ENCODE measurements at places on chromosomes 3 and 15. TPM values are rescaled to one million over a fixed set of nuclear protein-coding genes. Genes with fewer than 3 reads are reported as not detected.

DNA sequence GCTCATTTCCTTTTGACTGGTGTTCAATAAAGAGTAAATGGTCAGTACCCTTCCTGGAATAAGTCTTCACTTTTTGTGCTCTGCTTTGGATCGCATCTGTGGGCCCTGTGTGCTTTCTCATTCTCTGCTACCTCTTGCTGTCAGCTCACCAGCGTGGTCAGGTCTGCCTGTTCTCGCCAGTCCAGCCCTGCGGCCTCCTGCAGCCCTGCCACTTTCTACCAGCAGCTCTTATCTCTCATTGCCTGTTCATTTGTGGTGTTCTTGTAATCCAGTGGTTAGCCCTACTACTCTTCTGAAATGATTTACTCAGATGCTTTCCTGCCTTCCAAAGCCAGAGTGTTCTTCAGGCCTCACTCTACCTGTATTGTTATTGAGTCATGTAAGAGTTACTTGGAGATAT is 54.8 kb downstream of the CHCHD6 start:
- no peak overlapping the region for H3K27ac ChIP-seq
- no peak overlapping the region for H3K4me3 ChIP-seq
- no peak for DNase-seq
- no peaks in the 10 kb centered on the region for H3K27me3 ChIP-seq

GRCh38 chr15:37550360-37551024 is 383.9 kb upstream of the TMCO5A start:
- H3K4me3 ChIP-seq: no peak overlapping the region
- no peaks in the 10 kb centered on the region for H3K4me1 ChIP-seq
- DNase-seq: no peak

GRCh38 chr3:98731720-98732285 is 31.3 kb upstream of the ST3GAL6 start:
- DNase-seq: peak; percentile 6
- peaks cover 6% of the 10 kb centered on the region for H3K27me3 ChIP-seq
- no peaks in the 10 kb centered on the region for H3K36me3 ChIP-seq
- H3K27ac ChIP-seq: no peak overlapping the region

DNA sequence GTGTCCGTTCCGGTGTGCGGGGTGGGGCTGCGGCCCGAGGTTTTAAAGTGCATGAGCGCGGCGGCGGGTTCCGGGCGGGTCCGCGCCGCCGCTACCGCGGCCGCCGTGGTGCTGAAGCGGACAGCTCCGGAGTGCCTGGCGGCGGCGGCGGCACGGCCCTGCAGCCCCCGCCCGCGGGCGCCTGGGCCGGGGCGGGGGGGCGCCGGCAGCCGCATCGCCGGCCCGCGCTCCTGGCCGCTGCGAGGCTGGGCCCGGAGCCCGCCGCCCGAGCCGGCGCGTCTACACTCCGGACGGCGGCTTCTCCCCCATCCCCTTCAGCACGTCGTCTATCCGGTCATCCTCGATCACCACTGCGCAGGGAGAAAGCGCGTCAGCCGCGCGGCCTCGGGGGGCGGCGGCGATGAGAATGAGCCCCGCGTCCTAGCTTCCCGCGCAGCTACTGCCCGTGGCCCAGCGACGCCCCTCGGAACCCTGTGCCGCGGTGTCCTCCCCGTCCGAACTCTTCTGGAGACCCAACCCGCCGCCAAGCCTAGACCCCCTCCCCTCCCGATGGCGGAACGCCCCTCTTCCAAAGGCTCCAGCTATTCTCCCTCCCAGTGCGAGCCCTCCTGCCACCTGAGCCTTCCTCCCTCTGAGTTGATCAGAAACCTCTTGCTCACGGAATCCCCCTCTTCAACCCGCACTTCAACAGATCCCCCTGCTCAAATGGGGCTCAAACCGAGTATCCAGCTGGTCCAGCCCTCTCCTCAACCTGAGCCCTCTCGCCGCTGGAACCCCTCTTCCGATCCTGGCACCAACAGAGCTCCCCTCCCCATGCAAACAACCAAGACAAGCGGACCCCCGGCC is 1.3 kb downstream of the CAMK2N2 start:
- no peaks in the 10 kb centered on the region for H3K36me3 ChIP-seq
- H3K4me1 ChIP-seq: peaks cover 20% of the 10 kb centered on the region
- no peaks in the 10 kb centered on the region for H3K27me3 ChIP-seq
- DNase-seq: peak; percentile 40
- peak overlapping the region; percentile 35 for H3K4me3 ChIP-seq

DNA sequence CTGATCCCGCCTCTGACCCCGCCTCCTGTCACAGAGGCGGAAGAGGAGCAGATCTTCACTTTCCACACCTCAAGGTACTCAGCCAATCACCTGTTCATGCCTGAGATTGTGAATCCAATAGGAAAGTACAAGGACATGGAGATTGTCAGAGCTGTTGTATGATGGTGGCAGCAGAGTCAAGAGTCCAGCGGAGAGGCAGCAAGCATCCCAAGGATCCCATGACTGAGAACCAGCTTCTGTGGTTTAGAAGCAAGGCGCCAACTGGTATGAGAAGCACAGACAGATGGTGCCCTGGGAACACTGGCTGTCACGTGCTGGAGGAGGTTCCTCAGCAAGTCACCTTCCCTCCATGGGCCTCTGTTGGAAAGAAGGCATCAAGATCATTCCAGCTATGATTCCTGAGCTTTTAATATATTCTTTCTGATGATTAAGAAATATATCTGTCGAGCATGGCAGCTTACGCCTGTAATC is 93.9 kb downstream of the CPN2 start:
- no peak overlapping the region for H3K27ac ChIP-seq
- peaks cover 6% of the 10 kb centered on the region for H3K4me1 ChIP-seq
- no peak overlapping the region for H3K4me3 ChIP-seq
- H3K36me3 ChIP-seq: no peaks in the 10 kb centered on the region

RLBP1 gene
- not detected for total RNA-seq

GRCh38 chr3:39506863-39507262 is 39.4 kb downstream of the MOBP start:
- no peak for DNase-seq
- H3K36me3 ChIP-seq: no peaks in the 10 kb centered on the region
- H3K27ac ChIP-seq: no peak overlapping the region
- no peaks in the 10 kb centered on the region for H3K27me3 ChIP-seq
- H3K4me1 ChIP-seq: no peaks in the 10 kb centered on the region

DNA sequence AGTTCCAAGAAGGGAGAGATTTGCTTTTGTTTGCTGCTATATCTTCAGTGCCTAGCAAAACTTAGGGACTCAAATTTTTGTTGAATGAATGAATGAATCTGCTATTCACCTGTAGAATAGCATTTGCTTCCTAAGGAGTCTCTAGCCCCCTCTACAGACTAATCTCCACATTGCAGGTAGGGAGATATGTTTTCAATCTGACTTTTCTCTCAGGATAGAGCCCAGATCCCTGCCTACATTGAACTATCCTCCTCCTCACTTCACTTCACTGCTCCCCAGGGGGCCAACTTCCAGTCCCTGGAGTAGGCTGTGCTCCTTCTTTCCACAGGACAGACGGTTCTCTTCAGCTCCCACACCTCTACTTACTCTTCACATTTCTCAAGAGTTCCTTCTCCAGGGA is 81.9 kb upstream of the PTX3 start:
- no peaks in the 10 kb centered on the region for H3K36me3 ChIP-seq
- no peak for DNase-seq
- H3K4me1 ChIP-seq: no peaks in the 10 kb centered on the region

PHLDB2 gene
- total RNA-seq: 0.38 TPM

- H3K27me3 ChIP-seq: no peaks in the 10 kb centered on the region
- no peak within 1 kb of the TSS for H3K27ac ChIP-seq
- DNase-seq: peak; percentile 20
- no peaks in the 10 kb centered on the region for H3K4me1 ChIP-seq
- no peak within 1 kb of the TSS for H3K4me3 ChIP-seq
These were observed at the start of gene FRMD4B for GRCh38 chr3:69385723-69386555. TSS of gene FRMD4B (minus strand) at chr3:69386088. CDS start at chr3:69385989, 99 bp downstream.

SERPINI1 gene
- total RNA-seq: 4.1 TPM

- H3K4me3 ChIP-seq: no peak overlapping the region
- H3K36me3 ChIP-seq: peaks cover 3% of the 10 kb centered on the region
- no peak for DNase-seq
These were observed 42.9 kb downstream of the RLBP1 start for GRCh38 chr15:89178307-89178977.

GRCh38 chr15:86629409-86630356 is 550.0 kb downstream of the AGBL1 start:
- no peaks in the 10 kb centered on the region for H3K27me3 ChIP-seq
- DNase-seq: no peak
- no peak overlapping the region for H3K4me3 ChIP-seq
- no peak overlapping the region for H3K27ac ChIP-seq
- peaks cover 5% of the 10 kb centered on the region for H3K4me1 ChIP-seq

FOXB1 gene
- 0.97 TPM for total RNA-seq

DNA sequence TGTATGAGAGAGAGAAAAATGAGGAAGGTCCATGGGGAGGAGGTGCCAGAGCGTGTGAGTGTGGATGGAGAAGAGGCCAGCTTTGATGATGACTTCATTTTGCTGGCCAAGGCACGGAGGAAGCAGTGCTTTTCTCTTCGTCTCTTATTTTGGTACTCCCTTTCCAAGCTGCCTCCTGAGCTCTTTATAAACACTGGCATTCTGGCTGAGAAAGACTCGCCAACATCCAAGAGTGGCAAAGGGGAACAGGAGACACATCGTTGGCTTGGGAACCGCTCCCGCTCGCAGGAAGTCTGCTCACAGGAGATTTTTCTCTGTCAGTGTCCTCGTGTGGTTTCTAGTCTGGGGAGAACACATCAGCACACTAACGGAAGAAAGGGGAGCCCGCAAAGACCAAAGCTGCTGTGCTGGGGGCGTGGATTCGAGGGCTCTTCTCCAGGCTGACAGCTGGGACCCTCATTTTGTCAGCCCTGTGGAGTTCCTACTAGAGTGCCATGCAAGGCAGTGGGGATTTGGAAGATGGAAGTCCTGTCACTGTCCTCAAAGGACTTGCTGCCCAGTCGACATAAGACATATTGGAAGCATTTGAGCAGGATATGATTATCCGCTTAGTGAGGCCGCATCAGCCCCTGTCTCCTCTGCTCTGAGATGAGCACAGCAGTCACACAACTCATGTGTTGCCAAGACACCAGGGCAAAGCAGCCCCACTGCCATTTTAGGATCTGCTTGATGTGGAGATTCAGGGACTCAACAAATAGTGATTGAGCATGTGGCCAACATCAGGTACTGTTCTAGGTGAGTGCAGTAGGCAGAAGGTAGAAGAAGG is 8.0 kb upstream of the SEMA4B start:
- no peaks in the 10 kb centered on the region for H3K27me3 ChIP-seq
- H3K4me1 ChIP-seq: peaks cover 21% of the 10 kb centered on the region
- DNase-seq: peak; percentile 12
- no peaks in the 10 kb centered on the region for H3K36me3 ChIP-seq

DNA sequence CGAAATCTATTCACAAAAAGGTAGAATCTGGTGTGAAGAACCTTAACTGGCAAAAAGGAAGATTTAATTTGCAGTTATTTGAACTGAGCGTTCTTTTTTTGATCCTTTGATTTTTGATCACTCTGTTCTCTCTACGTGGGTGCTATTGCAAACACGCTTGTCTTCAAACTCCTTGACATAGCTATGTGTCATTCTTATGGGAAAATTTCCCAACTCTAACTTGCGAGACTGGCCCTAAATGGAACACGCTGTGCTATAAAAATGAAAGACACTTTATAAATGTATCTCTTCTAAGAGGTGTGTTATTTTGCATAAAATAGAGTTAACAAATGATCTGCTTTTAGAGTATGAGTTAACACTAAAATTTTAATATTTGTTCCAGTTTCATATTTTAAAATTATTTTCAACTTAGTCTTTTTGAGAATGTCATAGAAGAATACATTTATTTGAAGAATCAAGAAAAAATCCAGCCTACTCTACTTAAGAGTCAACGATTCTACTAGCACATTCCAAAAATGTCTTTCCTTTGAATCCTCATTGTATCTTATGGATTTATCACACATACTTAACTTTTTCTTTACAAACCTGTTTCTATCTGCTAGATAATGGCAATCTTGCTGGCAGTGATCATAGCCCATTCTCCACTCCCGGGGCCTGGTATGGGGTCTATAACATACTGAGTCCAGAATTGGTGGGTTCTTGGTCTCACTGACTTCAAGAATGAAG is 610.0 kb upstream of the TBL1XR1 start:
- no peak overlapping the region for H3K4me3 ChIP-seq
- no peak for DNase-seq
- no peaks in the 10 kb centered on the region for H3K36me3 ChIP-seq
- no peaks in the 10 kb centered on the region for H3K4me1 ChIP-seq
- no peak overlapping the region for H3K27ac ChIP-seq
- no peaks in the 10 kb centered on the region for H3K27me3 ChIP-seq

DNA sequence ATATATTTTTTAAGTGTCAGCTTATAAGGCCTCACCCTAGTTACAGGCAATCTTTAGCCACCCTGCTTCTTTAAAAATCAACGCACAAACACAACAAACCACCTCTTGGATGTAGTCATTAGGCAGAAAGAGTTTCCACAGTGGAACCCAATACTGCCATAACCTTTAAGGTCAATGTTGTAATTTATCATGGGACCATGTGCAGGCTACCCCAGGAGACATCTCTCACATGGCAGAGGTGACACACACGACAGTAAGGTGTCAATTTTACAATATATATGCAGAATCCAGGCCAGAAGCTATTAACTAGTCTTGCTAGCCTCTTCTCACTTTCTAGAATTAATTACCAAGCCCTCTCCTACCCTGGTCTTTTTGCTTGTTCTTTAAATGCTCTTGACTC is 336.5 kb downstream of the MAGI1 start:
- no peaks in the 10 kb centered on the region for H3K4me1 ChIP-seq
- H3K27me3 ChIP-seq: no peaks in the 10 kb centered on the region
- no peaks in the 10 kb centered on the region for H3K36me3 ChIP-seq
- no peak overlapping the region for H3K27ac ChIP-seq
- DNase-seq: no peak

DNA sequence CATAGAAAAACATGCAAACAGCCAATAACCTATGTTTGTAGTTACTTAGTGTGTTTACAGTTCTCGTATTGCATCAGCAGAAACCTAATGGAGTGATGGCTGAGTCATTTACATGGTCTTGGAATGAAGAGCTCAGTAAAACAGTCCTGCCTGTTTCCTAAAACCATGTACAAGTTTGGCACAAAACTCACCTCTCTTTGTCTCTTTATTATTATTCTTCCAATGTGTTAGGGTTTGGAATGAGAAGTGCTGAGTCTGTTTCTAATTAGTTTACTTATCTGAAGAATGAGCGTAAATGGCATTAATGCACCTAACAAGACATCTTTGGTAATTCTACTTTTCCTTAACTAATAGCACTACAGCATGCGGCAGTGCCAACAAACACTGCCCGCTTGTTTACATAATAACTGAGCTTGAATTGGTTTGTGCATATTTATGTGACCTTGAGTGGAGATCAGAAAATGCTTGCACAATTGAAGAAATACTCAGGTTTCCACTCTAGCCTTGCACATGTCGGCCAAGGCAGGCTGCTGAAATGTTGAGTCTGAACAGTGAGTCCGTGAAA is 385.4 kb upstream of the SEMA6D start:
- no peaks in the 10 kb centered on the region for H3K36me3 ChIP-seq
- no peak for DNase-seq
- no peaks in the 10 kb centered on the region for H3K27me3 ChIP-seq
- no peak overlapping the region for H3K4me3 ChIP-seq
- no peaks in the 10 kb centered on the region for H3K4me1 ChIP-seq
